ENCODE measurements at places on chromosomes 1 and 21.

GRCh38 chr1:92754000-92754718, 30.7 kb downstream of the EVI5 start:
- DNase-seq = peak; percentile 77

DNA sequence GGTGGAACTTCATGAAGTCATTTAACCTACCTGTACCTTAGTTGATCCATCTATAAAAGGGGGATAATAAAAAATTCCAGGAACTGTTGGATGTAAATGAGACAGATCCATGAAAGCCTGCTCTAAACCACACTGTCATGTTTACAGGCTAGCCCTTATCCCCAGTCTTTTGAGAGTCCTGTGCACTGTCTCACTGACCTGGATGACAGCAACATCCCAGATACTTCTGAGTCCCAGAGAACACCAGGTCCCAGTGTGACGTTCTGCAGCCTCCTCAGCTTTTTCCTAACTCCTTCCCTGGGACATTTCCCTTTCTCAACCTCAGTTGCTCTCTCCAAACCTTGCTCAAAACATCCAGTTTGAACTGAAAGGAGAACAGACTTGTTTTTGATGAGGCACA, 165.4 kb upstream of the C8B start:
- DNase-seq = no peak

DNA sequence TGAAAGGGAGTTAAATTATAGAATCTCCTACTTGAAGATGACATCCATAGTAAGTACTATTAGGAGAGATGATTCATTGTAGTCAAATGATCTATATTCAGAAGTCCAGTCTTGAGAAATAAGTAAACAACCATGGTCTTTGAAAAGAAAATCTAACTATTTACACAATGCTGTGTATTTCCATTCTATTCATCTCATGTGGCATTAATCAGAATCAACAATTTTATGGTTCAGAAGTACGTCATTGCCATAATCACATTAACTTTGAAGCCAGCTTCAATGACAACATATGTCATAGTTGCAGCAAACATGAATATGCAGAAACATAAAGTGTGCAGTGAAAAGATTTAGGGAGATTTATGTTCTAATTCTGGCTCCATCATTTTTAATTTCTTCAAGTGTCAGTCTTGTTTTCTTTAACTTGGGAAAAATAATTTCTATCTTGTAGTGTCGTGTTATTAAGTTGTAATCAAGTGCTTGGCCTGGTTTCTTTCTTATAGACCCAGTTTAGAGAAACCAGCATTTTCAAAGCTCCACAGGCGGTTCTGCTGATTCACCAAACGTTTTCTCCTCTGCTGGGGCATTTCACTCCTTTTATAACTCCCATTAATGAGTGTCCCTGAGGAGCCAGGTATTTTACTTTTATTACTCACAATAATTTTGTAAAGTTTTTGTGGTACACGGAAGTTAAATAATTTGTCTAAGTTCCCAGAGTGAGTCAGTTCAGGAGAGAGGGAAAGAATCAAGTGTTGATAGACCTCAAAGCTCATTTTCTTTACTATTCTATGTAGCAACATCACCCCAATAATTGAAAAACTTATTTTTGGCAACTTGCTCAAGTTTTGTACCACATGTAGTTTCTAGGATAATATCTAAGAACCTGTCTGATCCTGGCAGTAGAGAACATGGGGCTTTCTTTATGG, 35.9 kb upstream of the PTGS2 start:
- DNase-seq = no peak

DNA sequence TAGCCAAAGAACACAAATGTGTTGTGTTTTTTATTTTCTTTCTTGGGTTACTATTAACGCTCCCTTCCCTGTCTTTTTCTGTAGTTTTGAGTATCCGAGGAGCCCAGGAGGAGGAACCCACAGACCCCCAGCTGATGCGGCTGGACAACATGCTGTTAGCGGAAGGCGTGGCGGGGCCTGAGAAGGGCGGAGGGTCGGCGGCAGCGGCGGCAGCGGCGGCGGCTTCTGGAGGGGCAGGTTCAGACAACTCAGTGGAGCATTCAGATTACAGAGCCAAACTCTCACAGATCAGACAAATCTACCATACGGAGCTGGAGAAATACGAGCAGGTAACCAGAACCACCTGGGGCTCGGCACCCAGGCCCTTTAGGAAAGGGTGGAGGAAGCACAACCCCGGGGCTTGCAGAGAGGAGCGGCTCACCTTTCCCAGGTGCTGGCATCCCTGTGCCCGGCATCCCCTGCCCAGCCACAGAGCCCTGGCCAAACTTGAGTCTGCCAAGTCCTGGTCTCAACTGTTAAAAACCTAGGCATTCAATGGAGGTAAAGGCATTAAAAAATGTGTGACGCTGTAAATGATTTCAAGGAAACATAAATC, 233.5 kb downstream of the PBX1 start:
- no peak for DNase-seq

- DNase-seq = no peak
Observed at GRCh38 chr1:73821520-73821919, 376.5 kb downstream of the LRRIQ3 start.

GRCh38 chr1:44890007-44890406, 47.0 kb upstream of the PTCH2 start:
- no peak for DNase-seq

DNA sequence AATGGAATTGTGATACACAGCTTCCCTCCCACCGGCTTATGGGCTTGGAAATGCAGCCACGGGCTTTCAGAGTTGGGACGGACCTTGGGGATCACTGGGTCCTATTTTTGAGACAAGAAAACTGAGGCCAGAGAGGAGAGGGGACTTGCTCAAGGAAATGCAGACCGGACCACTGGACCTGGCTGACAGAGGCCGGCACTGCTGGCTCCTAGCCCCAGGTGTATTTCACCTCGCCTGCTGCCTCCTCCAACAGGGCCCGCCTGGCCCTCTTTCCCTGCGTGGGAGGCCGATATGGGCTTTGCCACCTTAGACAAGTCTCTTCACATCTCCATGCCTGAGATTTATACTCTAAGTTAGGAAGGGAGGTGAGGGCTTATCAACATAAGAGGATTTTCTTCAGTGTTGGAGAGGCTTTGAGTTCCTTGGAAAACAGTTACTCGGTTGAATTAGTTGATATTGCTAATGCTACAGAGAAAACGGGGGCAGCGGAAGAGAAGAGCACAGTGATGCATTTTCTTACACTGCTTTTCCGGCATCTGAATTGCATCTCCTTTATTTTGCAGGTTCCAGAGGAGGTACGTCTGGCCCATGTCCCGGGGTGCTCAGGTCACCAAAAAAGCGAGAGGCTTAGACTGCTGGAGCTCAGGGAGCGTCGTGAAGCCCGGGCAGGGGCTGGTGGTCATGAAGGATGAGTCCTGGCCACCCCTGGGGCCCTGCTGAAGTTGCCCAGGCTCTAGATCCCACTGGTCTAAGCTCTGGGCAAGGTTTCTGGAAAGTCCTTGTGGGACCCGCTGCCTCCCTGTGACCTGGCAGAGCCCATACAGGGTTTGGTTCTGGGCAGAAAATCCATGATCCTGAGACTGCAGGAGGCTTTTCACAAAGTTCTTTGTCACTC, 44.7 kb downstream of the CAPN2 start:
- no peak for DNase-seq
